ENCODE measurements at places on chromosomes 12 and 14.

- peak; percentile 56 for DNase-seq
Measured at GRCh38 chr12:97308576-97309198, 153.9 kb upstream of the RMST start.

DNA sequence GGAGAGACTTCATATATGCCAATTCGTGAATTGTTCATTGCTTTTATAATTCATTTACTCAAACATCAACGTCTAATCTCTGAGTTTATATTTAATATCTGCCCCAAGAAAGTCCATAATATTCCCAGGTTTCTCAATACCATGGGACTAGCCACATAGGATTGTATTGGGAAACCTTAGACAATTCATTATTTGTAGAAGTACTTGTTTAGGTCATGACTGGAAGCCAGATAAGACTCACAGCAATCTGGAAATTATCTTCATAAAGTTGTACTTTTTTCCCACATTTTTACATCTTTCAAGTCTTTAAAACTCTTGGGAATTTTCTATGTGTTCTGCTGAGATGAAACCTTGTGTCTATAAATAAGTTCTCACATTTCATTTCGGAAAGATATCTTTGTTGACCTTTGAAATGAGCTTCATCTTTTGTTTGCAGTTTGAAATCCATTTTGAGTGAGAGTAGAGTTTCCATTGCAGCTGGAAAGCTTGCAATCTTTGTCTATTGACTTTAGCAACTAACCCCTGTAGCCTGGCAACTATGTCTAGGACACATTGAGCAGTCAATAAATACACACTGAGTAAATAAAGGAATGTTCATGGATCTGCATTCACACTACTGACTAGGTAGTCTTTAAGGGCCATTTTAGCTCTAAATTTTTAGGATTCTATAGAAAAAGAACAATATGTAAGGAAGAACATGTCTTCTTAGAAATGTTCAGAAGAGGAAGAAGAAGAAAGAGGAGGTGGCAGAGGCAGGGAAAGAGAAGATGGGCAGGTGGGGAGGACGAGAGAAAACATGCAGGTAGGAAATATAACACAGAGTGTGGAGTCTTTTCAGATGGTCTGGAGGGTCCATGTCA lies 154.4 kb downstream of the LRIG3 start:
- peak; percentile 66 for DNase-seq

DNA sequence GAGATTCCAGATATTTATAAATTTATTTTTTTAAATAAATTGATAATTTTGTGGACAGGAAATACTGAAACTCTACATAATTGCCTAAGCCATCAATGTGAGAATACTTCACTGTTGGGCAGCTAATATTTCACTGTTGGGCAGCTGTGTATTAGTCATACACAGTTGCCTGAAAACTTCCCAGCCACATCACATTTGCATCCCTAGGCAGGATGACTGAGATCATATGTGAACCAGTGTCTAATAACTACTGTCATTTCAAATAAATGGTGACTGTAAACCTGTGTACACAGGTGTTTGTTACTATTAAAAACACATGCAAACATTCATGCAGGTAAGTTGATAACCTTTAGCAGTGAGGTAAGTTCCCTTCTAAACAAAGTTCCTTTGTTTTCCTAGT lies 43.9 kb downstream of the TMTC3 start:
- DNase-seq = peak; percentile 84

DNA sequence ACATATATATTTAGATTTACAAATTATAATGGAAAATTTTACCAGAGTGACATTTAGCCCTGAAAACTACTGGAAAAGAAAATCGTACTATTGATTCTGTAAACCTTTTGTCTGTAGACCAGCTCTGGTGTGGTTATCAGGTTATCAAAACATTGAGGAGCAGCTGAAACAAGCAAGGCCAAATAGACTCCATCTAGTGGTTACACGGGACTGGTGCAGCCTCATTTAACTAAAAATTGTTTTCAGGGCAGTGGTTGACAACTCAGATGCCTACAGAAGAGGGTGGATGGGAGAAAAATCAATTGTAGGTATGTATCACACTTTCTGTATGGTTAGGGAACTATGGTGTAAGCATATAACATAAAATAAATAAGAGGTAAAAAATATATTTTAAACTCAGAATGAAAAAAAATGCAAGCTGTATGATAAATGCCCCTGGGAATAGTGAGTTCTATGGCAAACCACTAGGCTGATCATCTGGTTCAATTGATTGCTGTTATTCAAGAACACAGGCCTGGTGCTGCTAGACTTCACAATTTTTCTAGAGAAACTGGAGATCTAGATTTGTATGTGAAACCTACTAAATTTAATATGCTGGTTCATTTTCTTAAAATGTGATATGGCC lies 51.2 kb downstream of the ACSS3 start:
- DNase-seq = peak; percentile 54

GRCh38 chr12:104109446-104110271 lies 28.4 kb downstream of the NFYB start:
- DNase-seq = no peak

DNA sequence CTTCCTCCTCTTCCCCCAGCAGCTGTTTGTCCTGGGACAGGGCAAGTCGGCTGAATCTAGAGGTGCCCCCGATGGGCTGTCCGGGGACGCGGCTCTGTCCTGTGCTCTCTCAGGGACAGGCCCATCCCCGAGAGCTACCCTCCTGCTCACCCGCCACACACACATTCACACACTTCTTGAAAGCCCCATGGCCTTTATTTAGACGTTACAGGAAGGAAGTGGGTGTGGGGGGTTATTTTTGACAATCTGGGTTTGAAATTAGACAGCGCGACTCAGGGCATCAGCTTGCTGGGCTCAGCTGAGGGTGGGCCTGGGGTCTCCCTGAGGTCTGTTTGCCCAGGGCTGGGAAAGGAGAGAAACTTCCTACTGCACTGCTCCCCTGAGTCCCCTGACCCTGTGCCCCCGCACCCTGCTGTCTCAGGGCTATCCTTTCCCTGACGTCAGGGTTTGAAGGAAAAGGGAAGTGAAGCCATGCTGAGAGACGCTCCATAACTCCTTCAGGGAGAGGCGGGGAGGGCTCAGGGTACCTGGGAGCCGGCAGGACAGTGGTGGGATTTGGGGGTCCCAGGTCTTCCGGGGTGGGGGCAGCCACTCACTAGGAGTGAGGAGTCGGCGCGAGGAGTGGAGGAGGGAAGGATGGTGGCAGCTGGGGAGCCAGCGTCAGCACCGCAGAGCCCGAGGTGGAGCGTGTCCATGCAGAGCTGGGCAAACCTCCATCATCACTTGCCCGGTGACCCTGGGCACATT lies 8.1 kb downstream of the PTPN6 start:
- DNase-seq = no peak

DNA sequence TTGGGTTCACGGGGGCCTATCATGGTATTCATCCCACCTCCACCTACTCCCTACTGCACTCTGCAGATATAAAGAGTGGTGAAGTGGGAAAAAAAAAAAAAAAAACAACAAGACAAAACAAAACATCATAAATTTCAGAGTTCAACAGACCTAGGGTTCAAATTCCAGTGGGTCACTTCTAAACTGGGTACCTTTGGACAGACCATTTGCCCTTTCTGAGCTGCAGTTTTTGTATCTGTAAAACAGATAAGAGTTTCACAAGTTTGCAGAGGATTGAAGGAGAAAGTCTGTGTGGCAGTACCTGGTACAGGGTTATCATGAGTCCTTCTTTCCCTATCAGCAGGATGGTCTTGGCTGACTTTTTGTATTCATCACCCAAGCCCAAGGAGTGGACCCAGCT lies 211.2 kb upstream of the EEA1 start:
- no peak for DNase-seq

Data from iris pigment epithelial cell (primary cell).